ENCODE measurements at places on chromosomes 5 and 9.

- DNase-seq = no peak
Measured at GRCh38 chr9:91790917-91791316, 159.1 kb downstream of the ROR2 start.

- DNase-seq = no peak
Measured at GRCh38 chr5:40378396-40379177, 301.1 kb upstream of the PTGER4 start.

DNA sequence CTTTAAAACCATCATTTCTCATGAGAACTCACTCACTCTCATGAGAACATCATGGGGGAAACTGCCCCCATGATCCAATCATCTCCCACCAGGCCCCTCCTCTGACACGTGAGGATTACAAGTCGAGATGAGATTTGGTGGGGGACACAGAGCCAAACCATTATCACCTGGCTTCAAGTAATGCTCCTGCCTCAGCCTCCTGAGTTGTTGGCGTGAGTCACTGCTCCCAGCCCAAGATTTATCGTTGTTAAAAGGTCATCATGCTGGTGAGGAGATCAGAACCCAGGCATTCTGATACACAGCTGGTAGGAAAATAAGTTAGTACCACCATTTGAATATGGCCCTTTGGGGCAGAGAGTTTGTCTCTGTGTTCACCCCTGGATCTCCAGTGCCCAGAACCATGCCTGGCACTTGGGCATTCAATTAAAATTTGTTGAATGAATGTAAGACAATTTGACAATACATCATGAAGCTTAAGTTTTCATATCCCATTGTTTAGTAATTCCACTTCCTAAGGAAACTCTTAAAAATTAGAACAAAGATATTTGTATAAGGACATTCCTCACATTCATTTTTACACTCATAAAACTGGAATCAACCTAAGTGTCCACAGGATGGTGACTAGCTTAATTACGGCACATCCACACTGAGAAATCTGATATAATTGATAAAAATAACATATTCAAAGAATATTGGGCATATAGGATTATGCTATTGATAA, 58.0 kb upstream of the COL15A1 start:
- no peak for DNase-seq

GRCh38 chr9:75885652-75886051, 4.8 kb upstream of the PCSK5 start:
- no peak for DNase-seq

DNA sequence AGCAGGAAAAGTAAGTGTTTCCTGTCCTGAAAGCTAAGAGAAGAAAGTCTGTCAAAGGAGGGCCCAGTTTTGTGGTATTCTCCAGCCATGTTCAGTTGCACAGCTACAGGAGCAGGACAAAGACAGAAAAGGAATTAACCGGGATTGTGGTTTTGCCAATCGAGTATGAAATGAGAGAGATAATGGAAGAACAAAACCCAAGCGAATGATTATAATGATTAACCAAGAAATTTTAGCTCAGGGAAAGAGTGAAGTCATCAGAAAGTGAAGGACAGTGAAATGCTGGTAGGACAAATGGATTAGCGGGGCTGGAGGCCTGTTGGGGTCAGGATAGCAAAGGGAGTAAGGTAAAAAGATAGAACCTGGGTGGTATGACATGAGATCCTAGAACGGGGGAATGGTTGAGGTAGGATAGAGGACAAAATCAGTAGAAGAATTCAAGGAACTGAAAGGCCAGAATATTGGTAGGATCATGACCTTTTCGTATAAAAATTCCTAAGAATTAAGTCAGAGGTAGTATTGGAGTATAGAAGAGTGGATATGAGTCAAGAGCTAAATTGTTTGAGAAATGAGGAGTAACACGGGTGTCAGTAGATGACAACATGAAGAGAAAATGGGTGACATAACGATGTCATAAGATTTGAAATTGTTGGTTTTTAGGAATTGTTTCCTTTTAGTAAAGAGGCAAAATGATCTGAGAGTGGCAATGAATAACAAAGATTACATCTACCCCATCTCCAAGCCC, 52.8 kb downstream of the DIAPH1 start:
- no peak for DNase-seq

GRCh38 chr5:145949474-145949873, 13.1 kb downstream of the SH3RF2 start:
- no peak for DNase-seq

DNA sequence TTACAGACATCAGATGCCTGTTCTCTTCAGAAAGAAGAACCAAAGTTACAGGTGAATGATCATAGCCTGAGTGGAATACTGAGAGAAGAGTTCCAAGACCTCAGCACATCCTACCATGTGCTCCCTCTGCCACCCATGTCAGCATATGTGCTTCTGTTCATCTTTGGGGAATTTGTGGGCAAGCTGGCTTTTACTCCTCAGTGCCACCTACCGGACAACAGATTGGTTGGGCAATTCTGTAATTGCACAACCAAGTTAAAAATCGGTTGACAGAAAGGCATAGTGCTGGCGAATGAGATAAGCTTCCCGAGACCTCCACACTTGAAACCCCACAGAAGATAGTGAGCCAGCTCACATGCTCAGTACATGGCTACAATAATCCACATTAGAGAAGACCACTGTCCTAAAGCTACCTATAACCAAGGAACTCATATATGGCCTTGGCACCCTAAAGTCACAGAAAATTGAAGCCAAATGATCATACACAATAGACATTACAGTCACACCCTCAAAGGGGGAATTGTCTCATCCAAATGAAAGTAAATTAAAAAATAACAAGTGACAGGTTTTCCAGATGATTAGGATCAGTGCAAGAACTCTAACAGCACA, 1238.0 kb upstream of the NUDT12 start:
- no peak for DNase-seq

DNA sequence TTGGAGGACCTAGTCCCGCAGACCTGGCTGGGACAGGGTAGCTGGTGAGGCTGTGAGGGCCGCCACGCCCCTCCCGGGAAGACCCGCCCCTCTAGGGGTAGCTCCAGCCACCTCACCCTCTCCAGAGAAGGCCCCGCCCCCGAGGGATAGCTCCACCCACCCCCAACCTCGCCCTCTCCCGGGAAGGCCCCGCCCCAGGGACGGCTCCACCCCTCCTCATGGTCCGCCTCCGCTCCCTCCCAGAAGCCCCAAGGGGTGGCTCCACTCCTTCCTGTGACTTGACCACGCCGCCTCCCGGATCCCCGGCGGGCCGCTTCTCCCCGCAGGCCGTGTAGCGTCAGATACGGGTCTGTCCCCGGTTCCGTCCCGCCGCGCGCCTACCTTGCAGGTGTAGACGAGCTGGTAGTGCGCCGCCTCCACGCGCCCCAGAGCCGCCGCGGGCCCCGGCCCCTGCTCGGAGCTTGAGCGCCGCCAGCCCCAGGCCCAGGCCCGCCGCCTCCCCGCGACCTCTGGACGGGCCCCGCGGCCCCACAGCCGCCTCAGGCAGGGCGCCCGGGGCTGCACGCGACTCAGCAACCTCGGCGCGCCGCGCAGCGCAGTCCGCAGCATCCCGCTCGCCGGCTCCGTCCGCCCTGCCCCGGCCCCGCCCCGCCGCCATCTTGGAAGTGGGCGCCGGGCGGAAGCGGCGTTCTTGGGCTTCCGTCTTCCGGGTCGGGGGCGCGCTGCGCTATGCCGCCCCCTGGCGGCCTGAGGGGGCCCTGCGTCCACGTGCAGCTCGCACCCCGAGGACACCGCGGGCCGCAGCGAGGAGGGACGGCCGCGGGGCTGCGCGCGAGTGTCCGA, at the start of gene DNLZ:
Gene DNLZ (minus strand): TSS at position 639 of the 843 bp plus-strand sequence. CDS start 30 bp downstream, at position 609.
- DNase-seq = peak; percentile 83

DNA sequence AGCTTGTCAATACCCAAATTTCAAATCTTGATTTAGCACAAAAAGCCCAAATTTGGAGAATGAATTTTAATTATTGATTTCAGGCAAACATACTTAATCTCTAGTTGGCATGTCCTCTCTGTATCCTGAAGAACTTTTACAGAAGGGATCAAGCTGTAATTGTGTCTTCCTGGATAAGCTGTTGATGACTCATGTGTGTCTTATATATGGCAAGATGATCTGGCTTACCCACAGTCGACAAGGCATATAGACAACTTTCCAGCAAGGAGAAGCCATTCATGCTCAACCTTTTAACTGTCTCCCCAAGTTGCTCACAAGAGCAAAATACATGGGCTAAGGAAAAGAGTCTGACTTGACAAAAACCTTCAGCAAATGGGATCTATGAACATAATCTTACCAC, 112.5 kb upstream of the SLCO6A1 start:
- DNase-seq = no peak

GRCh38 chr9:108156270-108156998, 666.9 kb upstream of the KLF4 start:
- no peak for DNase-seq

Data from NCI-H1092 treated with DMSO at 0.1 percent for 48 hours (cell line).